ENCODE measurements at places on chromosomes 1 and 21. TPM values are rescaled to one million over a fixed set of nuclear protein-coding genes. Genes with fewer than 3 reads are reported as not detected.

ARHGAP30 gene
- total RNA-seq = 38.0 TPM

GNPAT gene
- 34.5 TPM for total RNA-seq

BSND gene
- total RNA-seq = not detected

ZNF670 gene
- 3.2 TPM for total RNA-seq

SPOCD1 gene
- 31.4 TPM for total RNA-seq

- no peak for DNase-seq
These were observed 260.2 kb downstream of the HHAT start for GRCh38 chr1:210588946-210589345.

DNA sequence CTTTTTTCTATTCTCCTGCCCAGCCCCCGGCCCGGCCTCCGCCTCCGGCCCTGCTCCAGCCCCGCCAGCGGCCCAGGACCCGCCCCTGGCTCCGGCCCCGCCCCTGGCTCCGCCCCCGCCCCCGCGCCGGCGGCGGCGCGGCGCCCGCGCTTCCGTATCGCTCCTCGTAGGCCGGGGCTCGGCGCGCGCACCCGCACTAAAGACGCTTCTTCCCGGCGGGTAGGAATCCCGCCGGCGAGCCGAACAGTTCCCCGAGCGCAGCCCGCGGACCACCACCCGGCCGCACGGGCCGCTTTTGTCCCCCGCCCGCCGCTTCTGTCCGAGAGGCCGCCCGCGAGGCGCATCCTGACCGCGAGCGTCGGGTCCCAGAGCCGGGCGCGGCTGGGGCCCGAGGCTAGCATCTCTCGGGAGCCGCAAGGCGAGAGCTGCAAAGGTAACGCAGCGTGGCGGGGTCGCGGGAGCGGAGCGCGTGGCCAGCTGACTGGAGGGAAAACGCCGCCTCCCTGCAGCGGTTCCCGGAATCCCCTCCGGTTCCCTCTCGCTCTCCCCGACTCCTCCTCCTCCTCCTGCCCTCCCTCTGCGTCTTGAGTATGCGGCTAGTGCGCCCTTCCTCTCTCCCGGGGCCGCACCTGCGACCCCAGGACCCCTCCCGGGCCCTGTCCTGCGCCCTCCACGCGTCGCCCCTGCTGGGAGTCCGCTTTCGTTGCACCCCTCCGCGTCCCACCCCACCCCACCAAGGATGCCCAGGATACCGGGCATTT, at the start of gene IFNAR2:
IFNAR2 (plus strand) TSS at position 155 of the 761 bp plus-strand sequence. CDS start 11,985 bp downstream, outside the sequence.
- DNase-seq = peak; percentile 90

- DNase-seq = no peak
These were observed 10.2 kb downstream of the RHOC start for GRCh38 chr1:112696578-112697314.

DNA sequence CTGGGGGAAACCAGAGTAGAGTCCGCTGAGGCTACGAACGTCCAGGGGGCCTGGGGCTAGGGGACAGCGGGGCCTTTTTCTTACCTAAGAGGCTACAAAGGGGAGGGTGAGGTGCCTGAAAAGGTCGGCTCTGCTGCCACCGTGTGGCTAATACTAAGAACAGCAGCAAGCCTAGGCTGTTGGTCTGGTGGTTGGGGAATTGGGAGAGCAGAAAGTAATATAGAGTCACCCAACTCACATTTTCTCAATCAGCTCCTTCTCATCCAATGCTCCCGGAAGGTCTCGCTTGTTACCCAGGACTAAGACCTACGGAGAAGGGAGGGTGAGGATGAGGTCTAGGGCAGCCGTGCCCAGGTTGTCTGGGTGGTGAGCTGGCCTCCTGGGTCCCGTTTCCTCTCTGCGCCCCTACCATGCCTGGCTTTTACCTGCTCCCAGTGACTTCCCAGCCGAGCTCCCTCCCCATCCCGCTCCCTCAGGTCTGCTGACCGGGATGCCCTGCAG, 9.3 kb downstream of the ARL8A start:
- no peak for DNase-seq

All from upper lobe of right lung (tissue), 1 donor.